Activated effector memory CD4-positive, alpha-beta T cell treated with Interleukin-2 at 50 U/mL for 16 hours (primary cell): ENCODE measurements at places on chromosomes 16 and 17.

DNA sequence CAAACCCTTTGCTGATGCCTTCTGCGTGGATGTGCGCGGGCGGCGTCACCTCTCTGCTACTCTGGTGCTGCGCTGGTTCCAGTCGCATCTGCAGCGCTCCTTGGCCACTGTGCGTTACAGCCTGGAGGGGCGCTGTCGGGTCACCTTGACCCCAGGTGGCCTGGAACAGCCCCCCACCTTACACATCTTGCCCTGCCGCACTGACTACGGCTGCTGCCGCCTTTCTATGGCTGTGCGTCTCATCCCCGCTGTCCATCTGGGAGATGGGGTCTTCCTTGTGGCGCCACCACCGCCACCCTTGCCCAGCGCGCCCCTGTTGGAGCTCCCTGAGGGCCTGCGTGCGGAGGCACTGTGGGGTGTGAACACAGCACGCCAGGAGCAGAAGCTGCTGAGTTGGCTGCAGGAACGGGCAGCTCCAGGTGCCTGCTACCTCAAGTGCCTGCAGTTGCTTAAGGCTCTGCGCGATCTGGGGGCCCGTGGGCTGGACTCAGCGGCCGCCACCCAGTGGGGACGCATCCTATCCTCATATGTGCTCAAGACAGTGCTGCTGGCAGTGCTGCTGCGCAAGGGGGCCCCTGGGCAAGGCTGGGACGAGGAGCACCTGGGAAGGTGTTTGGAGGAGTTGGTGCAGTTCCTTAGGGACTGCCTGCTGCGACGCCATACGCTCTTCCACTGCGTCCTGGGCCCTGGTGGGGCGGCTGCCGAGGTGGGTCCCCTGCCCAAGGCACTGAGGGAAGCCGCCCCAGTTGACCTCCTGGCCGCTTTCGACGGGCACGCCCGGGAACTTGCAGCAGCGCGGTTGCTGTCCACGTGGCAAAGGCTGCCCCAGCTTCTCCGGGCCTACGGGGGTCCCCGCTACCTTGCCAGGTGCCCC lies 1.6 kb downstream of the ITPRIPL2 start:
- no peak for DNase-seq

DNA sequence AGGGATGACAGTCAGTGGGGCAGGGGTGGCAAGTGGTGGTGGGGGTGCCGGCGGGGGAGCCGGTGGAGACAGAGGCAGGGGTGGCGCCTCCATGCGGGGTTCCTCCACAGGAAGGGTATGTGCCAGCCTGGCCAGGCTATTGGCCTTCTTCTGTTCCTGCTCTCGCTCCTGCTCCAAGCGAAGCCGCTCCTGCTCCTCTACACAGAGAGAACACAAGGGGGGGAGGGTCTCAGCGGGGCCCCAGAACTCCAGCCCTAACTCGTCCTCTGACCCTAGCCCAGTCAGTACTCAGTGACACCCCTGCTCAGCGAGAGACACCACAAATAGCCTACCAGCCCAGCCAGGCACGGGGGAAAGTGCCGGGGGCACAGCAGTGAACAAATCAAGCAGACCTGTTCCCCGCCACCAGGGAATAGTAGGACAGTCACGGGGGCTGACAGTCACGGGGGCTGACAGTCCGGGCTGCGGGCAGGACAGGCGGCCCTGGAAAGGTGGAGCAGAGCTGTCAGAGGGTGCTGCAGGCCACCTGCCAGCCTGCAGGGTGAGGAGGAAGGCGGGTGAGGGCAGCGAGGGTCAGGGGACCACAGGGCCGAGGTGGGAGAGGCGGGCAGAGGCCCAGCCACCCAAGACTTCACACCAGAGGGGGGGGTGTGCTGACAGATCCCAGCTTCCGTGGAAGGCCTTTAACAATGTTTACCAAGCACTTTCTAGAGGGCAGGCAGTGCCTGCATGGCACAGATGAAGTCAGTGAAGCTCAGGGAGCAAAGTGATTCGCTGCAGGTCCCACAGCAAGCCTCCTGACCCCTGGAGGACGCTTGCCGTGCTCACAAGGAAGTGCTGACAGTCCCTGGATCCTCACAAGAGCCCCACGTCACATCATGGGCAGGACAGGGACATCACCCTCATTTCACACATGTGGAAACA lies 5.3 kb downstream of the MNT start:
- no peak for DNase-seq

DNA sequence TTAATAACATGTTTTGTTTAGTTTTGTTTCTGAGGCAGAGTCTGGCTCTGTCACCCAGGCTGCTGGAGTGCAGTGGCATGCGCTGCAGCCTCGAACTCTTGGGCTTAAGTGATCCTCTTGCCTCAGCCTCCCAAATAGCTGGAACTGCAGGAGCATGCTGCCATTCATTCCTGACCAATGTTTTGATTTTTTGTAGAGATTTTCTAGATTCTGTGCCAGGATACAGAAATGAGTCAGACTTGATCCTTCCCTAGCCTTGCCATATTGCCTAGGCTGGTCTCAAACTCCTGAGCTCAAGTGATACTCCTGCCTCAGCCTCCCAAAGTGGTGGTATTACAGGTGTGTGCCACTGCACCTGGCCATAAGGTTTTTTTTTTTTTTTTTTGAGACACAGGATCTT lies 17.7 kb downstream of the TAOK1 start:
- DNase-seq: no peak

- DNase-seq: no peak
Observed at GRCh38 chr17:12035673-12036072, 15.0 kb downstream of the MAP2K4 start.

DNA sequence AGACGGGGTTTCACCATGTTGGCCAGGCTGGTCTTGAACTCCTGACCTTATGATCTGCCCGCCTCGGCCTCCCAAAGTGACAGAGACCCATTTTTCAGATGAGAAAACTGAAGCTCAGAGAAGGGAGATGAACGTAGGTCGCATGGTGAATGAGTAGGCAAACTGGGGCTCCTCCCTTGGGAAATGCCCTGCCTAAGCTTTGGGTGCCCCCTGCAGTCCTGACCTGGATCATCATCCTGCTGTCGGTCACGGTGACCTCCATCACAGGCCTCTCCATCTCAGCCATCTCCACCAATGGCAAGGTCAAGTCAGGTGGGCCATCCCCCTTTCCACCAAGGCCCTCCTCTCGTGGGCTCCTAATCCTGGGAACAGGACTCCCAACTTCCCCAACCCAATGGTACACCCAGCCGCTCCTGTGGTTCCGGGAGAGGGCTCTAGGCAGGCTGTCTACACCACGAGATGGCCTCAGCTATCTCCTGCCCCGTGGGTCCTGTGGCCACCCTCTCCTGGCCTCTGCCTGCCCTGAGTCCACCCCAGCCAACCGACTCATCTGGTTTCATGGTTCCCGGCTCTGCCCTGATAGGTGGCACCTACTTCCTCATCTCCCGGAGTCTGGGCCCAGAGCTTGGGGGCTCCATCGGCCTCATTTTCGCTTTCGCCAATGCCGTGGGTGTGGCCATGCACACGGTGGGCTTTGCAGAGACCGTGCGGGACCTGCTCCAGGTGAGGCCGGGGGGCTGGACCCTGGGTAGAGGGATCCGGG lies 4.7 kb downstream of the SLC12A3 start:
- DNase-seq: no peak
